ENCODE measurements at places on chromosomes 3 and 15.

DNA sequence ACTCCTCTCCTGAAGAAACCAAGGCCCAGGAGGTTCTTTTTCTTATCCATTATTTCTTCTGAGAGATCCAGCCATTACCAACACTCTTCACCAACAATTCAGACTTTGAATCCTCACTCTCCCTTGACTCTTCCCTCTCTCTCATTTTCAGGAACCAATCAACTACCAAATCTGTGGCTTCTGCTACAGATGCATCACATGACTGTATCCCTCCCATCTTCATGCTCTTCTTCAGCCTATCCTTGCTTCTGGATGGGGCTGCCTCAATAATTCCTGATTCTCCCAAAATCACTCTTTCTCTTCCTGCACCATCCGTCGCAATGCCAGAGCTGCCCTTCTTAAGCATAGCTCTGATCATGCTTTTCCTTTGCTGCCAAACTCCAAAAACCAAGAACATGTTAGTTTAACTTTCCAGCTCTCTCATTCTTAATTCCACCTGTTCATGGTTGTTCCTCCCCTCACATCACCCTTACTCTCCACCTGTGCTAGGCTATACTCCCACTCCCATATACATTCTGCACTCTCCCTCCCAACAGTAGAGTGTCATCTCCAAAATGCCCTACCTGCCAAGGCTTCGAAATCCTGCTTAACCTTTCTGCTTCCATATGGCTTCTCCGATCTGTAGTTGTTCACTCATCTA is 13.5 kb downstream of the PLD1 start:
- H3K27ac ChIP-seq, result no peak overlapping the region
- H3K4me1 ChIP-seq, result peaks cover 13% of the 10 kb centered on the region
- no peaks in the 10 kb centered on the region for H3K36me3 ChIP-seq
- DNase-seq, result no peak
- no peak overlapping the region for H3K4me3 ChIP-seq

GRCh38 chr15:55241186-55241585 is 44.4 kb upstream of the RSL24D1 start:
- DNase-seq, result no peak
- H3K4me3 ChIP-seq, result no peak overlapping the region
- no peaks in the 10 kb centered on the region for H3K36me3 ChIP-seq
- no peaks in the 10 kb centered on the region for H3K4me1 ChIP-seq
- H3K27me3 ChIP-seq, result no peaks in the 10 kb centered on the region

GRCh38 chr3:140152851-140153639 is 218.1 kb downstream of the CLSTN2 start:
- H3K4me3 ChIP-seq, result no peak overlapping the region
- H3K36me3 ChIP-seq, result no peaks in the 10 kb centered on the region
- H3K27ac ChIP-seq, result no peak overlapping the region
- no peaks in the 10 kb centered on the region for H3K4me1 ChIP-seq
- H3K27me3 ChIP-seq, result no peaks in the 10 kb centered on the region

DNA sequence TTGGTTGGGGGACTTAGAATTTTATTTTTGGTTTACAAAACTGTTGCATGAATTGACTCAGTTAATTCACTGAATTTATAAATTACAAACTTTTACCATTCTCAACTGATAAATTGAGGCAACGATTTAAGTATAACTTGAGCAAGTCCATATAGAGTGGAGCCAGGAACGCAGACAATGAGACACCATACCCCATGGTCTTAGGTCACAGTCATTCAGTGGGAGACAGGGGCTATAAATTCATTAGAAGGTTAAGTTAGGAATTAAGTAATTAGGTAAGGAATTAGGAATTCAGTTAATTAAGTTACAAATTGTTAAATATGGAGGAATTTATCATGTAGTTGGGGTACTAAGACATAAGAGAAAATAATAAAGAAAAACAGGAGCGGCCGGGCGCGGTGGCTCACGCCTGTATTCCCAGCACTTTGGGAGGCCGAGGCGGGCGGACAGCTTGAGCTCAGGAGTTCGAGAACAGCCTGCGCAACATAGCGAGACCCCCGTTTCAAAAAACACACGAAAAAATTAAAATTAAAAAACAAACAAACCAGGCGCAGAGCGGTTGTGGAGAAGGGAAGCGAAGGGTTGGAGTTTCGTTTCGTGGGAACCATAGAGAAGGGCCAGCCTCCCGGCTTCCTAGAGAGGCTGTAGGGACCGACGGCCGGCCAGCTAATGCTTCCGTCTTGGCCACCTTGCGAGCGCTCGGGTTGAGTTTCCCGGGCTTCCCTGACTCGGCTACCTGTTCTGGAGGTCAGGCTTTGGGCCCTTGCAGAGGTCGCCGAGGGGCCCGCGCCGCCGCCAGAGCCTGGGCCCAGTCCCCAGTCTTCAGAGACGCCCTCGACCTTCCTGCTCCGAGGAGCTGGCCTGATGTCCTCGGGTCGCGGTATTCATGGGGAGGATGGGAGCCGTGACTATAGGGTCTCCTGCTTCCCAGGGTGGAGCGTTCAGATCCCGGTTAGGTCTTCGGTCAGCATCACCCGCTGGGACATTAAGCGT is at the start of gene ZNF619:
Gene ZNF619 (plus strand): TSS at position 645 of the 993 bp plus-strand sequence. CDS start 858 bp downstream, outside the sequence.
- no peaks in the 10 kb centered on the region for H3K27me3 ChIP-seq
- H3K4me1 ChIP-seq, result peaks cover 6% of the 10 kb centered on the region
- H3K4me3 ChIP-seq, result peak within 1 kb of the TSS; percentile 69
- peak within 1 kb of the TSS; percentile 45 for H3K27ac ChIP-seq

DNA sequence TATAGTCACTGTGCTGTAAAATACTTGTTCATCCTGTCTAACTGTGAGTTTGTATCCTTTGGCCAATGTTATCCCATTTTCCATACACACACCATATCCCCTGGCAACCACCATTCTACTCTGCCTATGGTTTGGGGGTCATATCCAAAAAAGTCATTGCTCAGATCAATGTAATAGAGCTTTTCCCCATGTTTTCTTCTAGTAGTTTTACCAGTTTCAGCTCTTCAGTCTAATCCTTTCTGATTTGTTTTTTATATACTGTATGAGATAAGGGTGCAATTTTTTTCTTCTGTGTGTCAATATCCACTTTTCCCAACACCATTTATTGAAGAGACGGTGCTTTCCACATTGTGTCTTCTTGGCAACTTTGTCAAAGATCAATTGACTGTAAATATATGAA is 14.0 kb upstream of the DLG1 start:
- peaks cover 8% of the 10 kb centered on the region for H3K4me1 ChIP-seq
- no peak overlapping the region for H3K27ac ChIP-seq
- H3K4me3 ChIP-seq, result no peak overlapping the region
- DNase-seq, result no peak
- no peaks in the 10 kb centered on the region for H3K27me3 ChIP-seq

DNA sequence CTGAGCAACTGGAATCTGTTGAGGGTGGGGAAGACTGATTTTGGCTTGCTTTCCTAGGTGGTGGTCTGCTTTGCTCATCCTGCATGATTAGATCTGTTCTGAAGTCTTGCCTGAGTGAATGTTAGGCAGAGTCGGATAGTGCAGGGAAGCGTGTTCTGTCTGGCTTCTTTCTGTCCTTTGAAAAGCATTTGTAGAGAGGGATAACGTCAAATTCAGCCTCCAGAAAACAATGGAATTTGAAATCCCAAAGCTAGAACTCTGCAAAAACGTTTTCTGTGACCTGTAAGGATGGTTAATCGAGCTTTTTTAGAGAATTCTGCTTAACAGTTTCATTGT is 1.4 kb downstream of the GLCE start:
- peaks cover 24% of the 10 kb centered on the region for H3K4me1 ChIP-seq
- H3K36me3 ChIP-seq, result no peaks in the 10 kb centered on the region
- no peaks in the 10 kb centered on the region for H3K27me3 ChIP-seq
- peak overlapping the region; percentile 98 for H3K4me3 ChIP-seq
- no peak for DNase-seq

- DNase-seq, result no peak
- peaks cover 7% of the 10 kb centered on the region for H3K4me1 ChIP-seq
- no peak overlapping the region for H3K4me3 ChIP-seq
- no peak overlapping the region for H3K27ac ChIP-seq
- no peaks in the 10 kb centered on the region for H3K36me3 ChIP-seq
Observed at GRCh38 chr15:48679952-48680351, 34.4 kb upstream of the FBN1 start.

GRCh38 chr3:117628823-117629291 is 919.3 kb downstream of the TUSC7 start:
- H3K4me3 ChIP-seq, result no peak overlapping the region
- DNase-seq, result no peak
- no peaks in the 10 kb centered on the region for H3K4me1 ChIP-seq
- no peak overlapping the region for H3K27ac ChIP-seq
- no peaks in the 10 kb centered on the region for H3K36me3 ChIP-seq

DNA sequence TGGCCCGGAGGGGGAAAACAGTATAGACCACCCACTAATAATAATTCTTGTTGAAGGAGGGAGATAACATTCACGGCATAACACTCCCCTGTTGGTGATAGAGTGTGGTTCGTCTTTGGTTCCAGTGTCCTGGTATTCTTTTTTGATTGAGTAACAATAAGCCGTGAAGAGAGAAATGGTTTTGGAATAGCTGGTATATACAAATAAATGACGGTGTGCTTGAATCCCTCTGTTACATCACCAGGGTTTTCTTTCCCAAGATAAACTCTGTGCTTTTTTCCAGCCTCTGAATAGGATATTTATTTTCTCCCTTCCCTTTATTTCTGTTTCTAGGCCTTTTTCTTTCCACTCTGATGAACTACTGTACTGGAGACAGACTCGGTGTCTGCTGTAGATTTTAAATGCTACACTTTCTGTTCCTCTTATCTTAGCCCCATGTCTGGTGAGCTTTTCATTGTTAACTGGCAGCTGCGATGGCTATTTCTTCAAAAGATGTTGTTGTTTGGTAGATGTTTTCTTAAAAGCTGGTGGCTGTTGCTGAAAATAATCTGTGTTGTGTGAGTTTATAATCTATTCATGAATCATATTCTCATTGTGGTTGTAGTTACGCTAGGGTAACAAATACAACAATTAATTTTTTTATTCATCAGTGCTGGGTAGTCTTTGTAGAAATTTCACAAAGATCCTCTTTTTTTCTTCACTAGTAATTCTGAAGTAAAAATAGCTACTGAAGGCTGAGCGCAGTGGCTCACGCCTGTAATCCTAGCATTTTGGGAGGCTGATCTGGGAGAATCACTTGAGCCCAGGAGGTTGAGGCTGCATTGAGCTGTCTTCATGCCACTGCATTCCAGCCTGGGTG is 15.5 kb upstream of the SCAANT1 start:
- H3K4me1 ChIP-seq, result peaks cover 5% of the 10 kb centered on the region
- no peaks in the 10 kb centered on the region for H3K27me3 ChIP-seq
- H3K4me3 ChIP-seq, result no peak overlapping the region
- no peak for DNase-seq

GRCh38 chr15:41934843-41935242 is 37.5 kb downstream of the EHD4 start:
- DNase-seq, result no peak
- peak overlapping the region; percentile 18 for H3K27ac ChIP-seq
- H3K27me3 ChIP-seq, result no peaks in the 10 kb centered on the region
- no peak overlapping the region for H3K4me3 ChIP-seq
- H3K36me3 ChIP-seq, result no peaks in the 10 kb centered on the region

- no peaks in the 10 kb centered on the region for H3K36me3 ChIP-seq
- DNase-seq, result no peak
- H3K27me3 ChIP-seq, result no peaks in the 10 kb centered on the region
Observed at GRCh38 chr3:130787422-130788068, 40.9 kb upstream of the PIK3R4 start.

DNA sequence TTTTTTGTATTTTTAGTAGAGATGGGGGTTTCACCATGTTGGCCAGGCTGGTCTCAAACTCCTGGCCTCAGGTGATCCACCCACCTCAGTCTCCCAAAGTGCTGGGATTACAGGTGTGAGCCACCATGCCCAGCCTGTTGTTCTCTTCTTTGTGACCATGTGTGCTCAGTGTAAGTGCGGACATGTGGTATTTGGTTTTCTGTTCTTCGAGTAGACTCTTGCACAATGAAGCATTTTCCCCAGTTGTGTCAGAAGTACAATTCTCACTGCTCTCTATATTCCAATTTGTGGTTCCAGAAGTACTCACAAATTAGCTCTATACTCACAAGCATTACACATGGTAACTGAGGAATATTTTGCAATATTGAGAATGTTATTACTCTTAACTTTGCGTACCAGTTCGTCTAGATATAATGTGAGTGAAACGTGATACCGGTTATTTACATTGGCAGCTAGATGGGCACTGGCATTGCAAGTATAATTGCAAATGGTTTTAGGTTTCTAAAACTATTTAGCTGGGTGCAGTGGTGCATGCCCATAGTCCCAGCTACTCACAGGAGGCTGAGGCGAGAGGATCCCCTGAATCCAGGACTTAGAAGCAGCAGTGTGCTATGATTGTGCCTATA is 34.2 kb upstream of the MTMR14 start:
- H3K36me3 ChIP-seq, result no peaks in the 10 kb centered on the region
- no peak overlapping the region for H3K4me3 ChIP-seq
- peaks cover 4% of the 10 kb centered on the region for H3K27me3 ChIP-seq
- no peak for DNase-seq

DNA sequence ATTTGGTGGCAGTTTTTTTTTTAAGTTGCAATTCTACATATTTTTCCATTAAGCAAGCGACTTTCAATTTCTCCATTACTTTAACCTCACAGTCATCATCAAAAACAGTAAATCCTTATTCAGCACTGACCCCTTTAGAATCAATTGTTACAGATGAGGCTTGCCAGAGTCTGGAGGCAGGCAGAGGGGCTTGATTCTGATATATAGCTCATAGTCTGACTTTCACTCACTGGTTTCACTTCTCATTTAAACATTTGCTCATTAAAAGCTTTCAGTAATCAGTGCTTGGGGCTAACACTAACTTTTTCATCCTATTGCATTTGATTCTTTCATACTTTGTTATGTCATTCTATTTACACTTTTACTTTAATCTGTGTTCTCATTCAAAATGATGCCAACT is 88.4 kb downstream of the PYDC2 start:
- H3K4me3 ChIP-seq, result no peak overlapping the region
- no peak for DNase-seq
- H3K36me3 ChIP-seq, result no peaks in the 10 kb centered on the region
- no peaks in the 10 kb centered on the region for H3K4me1 ChIP-seq
- no peaks in the 10 kb centered on the region for H3K27me3 ChIP-seq

DNA sequence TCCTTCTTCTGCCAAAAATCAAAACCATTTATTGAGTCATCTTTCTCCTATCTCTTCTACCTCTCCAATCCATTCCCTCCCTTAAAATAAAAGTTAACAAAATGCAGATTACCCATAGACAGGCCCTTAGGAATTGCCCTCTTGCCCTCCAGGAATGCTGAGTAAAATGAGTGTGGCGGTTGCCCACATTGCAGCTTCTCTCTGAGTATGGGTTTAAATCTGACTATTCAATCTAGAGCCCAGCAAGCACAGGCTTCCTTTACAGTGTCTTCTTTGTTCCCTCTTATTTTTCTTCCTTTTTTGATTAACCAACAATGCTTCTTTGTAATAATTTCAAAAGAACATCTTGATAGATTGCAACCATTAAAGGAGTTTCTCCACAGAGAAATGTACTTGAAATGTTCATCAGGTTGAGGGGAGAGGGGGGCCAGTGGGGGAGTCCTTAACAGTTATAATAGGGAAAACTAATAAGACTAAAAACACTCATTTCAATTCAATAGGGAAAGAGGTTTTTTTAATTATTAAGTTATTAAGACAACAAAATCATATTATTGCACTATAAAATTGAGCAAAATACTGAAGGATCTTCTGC is 135.3 kb upstream of the LMCD1 start:
- no peak for DNase-seq
- no peaks in the 10 kb centered on the region for H3K27me3 ChIP-seq
- H3K4me1 ChIP-seq, result peaks cover 2% of the 10 kb centered on the region
- H3K4me3 ChIP-seq, result no peak overlapping the region
- H3K36me3 ChIP-seq, result no peaks in the 10 kb centered on the region

Data from adrenal gland (tissue), 19 donors.